ENCODE measurements at places on chromosomes 16 and 17. TPM values are rescaled to one million over a fixed set of nuclear protein-coding genes. Genes with fewer than 3 reads are reported as not detected.

The CLDN7 gene
- 0.71 TPM for total RNA-seq

The CCL22 gene
- total RNA-seq: not detected

The HS3ST3A1 gene
- total RNA-seq: 2.3 TPM

The MYO15A gene
- total RNA-seq: 0.58 TPM

The PSMC3IP gene
- 5.4 TPM for total RNA-seq

The MYH11 gene
- total RNA-seq: 9.4 TPM

DNA sequence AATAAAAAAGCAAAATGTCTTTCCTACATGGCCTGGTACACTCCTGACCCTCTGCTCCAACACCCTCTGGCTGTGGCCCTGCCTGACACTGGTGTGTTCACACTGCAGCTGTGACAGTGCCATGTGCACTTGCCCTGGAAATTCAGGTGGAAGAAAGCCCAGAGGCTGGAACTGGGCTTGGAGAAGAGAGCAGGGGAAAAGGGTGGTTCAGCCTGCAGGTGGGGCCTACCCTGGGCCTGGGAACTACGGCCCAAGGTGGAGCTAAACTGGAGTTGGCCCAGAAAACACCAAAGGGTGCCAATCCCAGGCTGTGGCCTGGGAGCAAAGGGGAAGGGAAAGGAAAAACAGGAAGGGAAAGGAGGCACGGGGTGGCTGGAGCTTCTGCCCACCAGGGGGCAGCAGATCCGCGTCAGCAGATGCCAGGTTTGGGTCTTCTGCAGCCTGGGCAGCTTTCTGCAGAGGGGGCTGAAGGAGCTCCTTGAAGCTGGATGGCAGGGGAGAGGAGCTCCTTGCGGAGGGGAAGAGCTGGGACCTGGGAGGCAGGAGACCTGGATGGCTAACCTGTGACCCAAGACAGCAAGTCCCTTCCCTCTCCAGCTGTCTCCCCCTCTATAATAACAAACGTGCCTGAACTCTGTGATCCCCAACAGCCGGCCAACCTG, 15.4 kb upstream of the CTCF start:
- peak; percentile 69 for DNase-seq

GRCh38 chr16:4435337-4436067, 9.8 kb downstream of the DNAJA3 start:
- no peak for DNase-seq

DNA sequence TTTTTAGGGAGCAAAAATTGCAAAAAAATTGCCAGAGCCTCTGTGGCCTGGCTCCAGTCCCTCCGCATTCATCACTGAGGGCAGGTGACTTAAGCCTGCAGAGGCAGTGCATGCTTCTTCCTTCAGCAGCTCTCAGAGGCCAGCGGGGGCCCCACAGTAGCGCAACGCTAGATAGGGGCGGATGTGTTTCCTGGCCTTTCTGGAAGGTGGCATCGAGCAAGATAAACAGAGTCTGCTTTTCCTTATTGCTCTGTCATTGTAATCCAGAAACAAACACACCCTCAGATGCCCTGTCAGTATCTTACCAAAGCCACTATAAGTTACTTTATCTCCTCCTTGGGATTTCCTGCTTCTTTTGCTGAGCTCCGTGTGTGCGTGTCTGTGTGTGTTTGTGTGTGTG, 75.5 kb upstream of the IRX6 start:
- DNase-seq: no peak

DNA sequence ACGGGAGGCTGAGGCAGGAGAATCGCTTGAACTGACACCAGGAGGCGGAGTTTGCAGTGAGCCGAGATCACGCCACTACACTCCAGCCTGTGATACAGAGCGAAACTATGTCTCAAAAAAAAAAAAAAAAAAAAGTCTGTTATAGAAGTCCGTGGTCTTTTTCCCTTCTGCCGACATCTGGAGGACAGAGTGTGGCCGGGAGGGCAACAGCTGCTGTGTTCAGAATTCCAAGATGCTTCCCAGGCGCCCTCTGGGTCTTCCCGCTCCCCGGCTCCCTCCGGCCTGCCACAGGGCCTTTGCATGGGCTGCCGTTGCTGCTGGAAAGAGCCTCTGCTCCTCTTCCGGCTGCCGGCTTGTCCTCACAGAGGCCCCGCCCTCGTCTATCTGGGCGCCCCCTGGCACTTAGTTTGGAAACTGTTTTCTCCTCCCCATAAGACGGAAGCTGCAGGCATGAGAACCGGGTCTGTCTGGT, 2.4 kb upstream of the CACNA1H start:
- peak; percentile 49 for DNase-seq

GRCh38 chr17:81983639-81984373, 6.4 kb downstream of the ASPSCR1 start:
- no peak for DNase-seq

GRCh38 chr17:67636834-67637520, 80.8 kb upstream of the NOL11 start:
- DNase-seq: no peak

DNA sequence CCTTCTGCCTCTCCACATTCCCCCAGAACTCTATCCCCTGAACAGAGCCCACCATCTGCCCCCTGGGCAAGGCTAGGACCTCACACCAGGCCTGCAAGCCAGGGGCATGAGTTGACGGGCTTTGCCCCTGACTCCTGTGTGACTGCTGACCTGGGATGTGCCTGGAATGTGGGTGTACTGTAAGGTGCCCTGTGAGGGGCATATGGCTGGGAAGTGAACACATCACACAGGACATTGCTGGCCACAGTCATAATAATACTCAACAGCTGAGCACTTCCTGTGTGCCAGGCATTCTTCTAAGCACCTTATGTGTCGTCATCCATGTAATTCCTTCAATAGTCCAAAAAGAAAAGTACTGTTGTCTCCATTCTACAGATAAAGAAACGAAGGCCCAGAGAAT, 13.3 kb downstream of the CES4A start:
- no peak for DNase-seq

GRCh38 chr17:72465191-72466024, 344.6 kb downstream of the SOX9 start:
- no peak for DNase-seq

DNA sequence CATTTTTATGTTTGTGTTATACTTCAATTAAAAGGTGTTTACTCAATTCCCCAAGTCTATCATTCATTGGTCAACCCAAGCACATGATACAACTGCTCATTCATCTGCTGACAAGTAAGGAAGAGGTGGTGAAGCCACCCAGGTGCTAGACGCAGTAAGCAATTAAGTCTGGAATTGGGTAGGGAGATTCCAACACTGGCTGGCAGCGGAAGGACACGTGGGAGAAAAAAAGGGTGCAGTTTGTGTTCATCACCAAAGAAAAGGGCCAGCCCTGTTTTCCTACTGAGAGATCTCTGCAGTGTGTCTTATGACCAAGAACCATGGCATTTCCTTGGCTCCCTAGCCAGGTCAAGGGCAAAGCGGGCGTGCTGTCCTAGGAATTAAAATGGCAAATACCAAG, 11.8 kb upstream of the ZNF23 start:
- DNase-seq: no peak

DNA sequence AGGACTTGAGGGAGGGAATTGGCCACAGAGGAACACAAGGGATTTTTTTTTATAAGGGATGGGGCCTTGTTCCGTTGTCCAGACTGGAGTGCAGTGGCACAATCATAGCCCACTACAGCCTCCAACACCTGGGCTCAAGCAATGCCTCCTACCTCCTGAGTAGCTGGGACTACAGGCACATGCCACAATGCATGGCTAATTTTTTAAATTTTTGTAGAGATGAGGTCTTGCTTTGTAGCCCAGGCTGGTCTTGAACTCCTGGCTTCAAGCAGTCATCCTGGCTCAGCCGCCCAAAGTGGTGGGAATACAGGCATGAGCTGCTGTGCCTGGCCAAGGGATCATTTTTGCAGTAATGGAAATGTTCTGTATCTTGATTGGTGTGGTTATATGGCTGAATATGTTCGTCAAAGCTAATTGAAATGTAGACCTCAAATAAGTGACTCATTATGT, 56.9 kb downstream of the VMP1 start:
- DNase-seq: no peak
